ENCODE measurements at places on chromosomes 13 and 19.

GRCh38 chr19:4577020-4577782 lies 17.7 kb upstream of the SEMA6B start:
- DNase-seq: no peak

GRCh38 chr13:94712812-94713560 lies 641 bp upstream of the SOX21 start:
- DNase-seq: no peak

GRCh38 chr13:92823059-92823458 lies 403.5 kb upstream of the GPC6 start:
- DNase-seq: no peak

GRCh38 chr19:41218615-41219507 lies at the start of gene AXL:
Gene AXL, plus strand, starts transcription at chr19:41219223. Its CDS starts 170 bp downstream, at chr19:41219393.
- DNase-seq: no peak

GRCh38 chr13:95156208-95156607 lies 145.0 kb downstream of the ABCC4 start:
- DNase-seq: no peak

- no peak for DNase-seq
These were observed 204.2 kb downstream of the FGF9 start for GRCh38 chr13:21875116-21875515.

- no peak for DNase-seq
These were observed 171.9 kb downstream of the TBC1D4 start for GRCh38 chr13:75309981-75310580.

- DNase-seq: no peak
These were observed 30.2 kb downstream of the ZFR2 start for GRCh38 chr19:3838661-3839060.

GRCh38 chr19:18090545-18091216 lies 3.9 kb upstream of the IL12RB1 start:
- DNase-seq: no peak

GRCh38 chr13:75514080-75514995 lies 23.3 kb downstream of the COMMD6 start:
- DNase-seq: no peak

DNA sequence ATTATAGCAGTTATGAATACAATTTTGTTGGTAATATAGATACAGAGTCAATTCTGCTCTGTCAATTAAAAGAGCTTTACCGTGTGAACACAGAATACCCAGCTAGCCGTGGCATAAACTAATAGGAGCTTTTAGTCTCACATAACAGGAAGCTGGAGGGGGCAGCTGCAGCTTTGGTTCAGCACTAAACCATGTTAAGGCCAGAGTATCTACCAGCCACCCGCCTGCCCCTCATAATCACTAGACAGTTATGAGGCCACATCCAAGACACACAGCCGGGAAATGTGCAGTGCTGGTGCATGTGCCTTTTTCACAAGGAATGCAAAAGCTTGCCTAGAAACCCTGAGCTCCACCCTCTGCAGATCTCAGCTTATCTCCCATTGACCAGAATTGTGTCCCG lies 62.3 kb downstream of the SGCG start:
- DNase-seq: no peak

DNA sequence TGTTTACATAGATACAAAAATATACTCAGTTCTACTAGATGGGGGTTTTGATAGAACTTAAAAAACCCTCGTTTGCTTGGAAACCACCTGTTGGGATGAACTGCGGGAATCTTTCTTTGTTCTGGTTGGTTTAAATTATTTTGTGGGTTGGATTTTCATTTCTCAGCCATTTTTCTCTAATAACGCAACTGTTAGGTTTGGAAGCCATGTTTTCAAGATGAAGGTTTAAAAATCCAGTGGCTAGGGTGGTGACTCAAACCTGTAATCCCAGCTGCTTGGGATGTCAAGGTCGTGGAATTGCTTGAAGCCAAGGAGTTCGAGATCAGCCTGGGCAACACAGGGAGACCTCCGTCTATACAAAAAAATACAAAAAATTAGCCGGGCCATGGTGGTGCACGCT lies 1.6 kb downstream of the URI1 start:
- DNase-seq: no peak

GRCh38 chr19:35142606-35143230 lies 337 bp upstream of the FXYD7 start:
- DNase-seq: peak; percentile 75

GRCh38 chr13:69580255-69580654 lies 527.4 kb upstream of the ATXN8OS start:
- no peak for DNase-seq

DNA sequence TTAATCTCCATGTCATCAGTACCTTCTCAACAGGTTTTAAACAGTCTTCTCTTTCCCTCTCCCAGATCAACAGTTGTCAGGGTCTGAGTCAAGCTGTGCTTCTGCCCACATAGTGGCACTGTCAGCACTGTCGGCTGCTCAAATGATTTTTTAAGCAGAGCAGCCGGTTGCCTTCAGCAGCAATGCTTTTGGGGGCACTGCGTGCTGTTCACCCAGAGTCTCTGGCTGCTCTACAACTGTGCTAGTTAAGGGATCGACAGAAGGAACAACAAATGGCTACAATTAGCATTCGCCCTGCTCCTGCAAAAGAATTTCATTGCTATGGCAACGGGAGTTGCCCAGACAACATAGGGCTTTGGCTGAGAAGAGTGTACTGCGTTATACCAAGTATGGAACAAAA lies 412.9 kb downstream of the DIAPH3 start:
- no peak for DNase-seq

DNA sequence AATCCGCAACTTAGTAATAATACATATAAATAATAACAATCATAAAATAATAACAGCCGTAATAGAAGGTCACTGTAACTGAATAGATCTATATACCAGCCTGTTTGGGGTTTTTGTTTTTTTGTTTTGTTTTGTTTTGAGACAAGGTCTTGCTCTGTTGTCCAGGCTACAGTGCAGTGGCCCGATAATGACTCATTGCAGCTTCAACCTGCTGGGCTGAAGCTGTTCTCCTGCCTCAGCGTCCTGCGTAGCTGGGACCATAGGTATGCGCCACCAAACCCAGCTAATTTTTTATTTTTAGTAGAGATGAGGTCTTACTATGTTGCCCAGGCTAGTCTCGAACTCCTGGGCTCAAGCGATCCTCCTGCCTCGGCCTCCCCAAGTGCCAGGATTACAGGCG lies 950 bp downstream of the IGSF23 start:
- no peak for DNase-seq

GRCh38 chr13:104773775-104774174 lies 1707.6 kb upstream of the SLC10A2 start:
- no peak for DNase-seq

GRCh38 chr13:108987517-108987916 lies 358.1 kb downstream of the MYO16 start:
- DNase-seq: no peak

DNA sequence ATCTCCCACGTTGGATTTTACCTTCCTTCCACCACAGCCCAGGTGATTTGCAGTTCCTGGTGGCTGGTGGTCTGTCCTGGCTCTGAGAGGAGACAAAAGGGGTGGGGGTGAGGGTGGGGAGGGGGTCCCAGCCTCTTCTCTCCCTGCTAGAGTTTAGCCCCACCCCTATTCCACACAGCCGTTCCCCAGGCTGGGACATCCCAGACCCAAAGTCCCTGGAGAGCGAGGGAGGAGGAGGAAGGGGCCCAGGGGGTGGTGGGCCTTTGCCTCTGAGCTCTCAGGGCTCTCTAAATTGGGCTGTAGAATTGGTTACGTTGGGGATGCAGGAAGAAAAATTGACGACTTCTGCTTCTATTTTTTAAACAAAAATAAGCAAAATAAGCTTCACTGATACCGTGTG lies 81.9 kb downstream of the SLC6A16 start:
- no peak for DNase-seq

DNA sequence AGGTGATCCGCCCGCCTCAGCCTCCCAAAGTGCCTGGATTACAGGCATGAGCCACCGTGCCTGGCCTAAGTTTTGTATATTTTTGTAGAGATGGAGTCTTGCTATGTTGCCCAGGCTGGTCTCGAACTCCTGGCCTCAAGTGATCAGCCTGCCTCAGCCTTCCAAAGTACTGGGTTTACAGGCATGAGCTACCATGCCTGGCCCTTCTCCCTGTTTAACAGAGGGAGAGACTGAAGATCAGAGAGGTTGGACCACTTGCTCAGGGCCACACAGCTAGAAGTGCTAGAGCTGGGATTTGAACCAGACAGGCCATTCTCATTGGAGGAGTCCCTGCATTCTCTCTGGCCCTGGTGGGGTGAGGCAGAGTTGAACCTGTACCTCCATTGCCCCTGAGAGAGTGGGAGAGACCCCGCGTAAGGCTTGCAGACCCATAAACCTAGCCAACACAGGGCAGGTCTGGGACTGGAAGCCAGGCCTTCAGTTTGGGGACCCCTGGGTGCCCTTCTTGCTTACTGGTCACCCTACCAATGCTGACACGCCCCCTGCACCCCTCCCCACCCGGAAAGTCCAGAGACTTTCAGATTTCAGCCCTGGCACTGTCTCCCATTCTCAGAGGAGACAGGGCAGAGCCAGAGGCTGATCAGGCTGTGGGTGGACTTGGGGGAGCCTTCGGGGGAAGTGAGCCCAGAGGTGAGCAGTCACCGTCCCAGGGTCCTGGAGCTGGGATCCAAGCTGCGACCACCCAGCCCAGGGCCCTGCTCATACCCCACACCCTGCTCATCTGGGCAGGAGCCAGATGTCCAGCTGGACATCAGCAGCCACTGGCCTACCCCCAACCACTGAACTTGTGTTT lies 13.3 kb downstream of the TTYH1 start:
- no peak for DNase-seq

Data from activated CD4-positive, alpha-beta memory T cell treated with anti-CD3 and anti-CD28 coated beads, Interleukin-2, amount 10 ng/mL, durations not matched to agents 7 days and 5 days (primary cell).